ENCODE measurements at places on chromosomes 3 and 15.
A peak's percentile ranks its signal among the peaks of the same experiment; 100 is the strongest.

GRCh38 chr3:56059731-56060130, 408.5 kb downstream of the ERC2 start:
- DNase-seq, result no peak

GRCh38 chr3:89624494-89624893, 517.1 kb downstream of the EPHA3 start:
- no peak for DNase-seq

DNA sequence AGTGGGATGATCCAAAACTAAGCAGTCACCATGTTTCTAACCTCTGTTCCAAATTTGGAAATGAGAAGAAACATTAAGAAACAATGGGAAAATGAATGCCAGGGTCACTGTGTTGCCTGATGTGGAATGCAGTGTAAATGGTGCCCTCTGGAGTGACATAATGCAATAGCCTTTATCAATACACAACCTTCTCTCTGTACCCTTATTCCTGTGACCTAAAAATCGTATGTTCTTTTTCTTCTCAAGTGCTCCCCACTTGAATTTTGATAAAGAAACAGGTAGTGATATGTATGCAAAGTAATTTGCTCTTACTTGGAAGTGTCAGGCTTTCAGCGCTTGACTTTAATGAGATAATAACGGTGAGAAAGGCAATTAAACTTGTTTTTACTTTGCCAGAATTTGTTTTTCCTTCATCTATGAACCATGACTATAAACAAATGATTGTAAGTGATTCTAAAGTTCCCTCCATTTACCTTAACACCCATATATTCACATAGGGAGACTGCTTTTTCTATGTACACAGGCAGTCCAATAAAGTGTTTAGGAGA, 145.8 kb upstream of the THRB start:
- DNase-seq, result no peak

DNA sequence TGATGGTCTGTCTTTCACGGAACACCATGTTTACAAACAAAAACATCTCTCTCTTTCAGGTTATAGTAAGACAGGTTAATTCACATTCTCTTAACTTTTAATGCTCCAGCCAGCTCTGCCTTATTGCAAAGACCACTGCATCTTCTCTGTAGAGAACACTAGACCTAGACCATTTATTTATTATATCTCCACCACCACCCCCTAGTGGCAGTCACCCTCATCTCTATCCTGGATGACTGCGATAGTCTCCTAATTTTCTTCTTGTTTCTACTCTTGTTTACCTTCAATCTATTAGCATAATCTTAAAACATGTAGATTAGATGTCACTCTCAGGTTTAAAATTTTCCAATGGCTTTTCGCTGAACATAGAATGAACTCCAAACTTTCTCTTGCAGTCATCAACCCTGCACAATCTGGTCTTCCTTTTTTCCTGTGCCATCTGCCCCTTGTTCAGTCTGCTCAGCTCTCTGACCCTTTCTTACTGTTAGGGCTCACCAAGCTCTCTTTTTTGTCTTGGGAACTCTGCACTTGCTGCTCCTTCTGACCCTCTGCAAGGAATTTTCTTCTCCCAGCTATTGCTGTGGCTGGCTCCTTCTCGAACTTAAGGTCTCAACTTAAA, 155.6 kb downstream of the SQOR start:
- DNase-seq, result no peak

GRCh38 chr3:135197246-135197645, 402.2 kb downstream of the EPHB1 start:
- DNase-seq, result no peak

DNA sequence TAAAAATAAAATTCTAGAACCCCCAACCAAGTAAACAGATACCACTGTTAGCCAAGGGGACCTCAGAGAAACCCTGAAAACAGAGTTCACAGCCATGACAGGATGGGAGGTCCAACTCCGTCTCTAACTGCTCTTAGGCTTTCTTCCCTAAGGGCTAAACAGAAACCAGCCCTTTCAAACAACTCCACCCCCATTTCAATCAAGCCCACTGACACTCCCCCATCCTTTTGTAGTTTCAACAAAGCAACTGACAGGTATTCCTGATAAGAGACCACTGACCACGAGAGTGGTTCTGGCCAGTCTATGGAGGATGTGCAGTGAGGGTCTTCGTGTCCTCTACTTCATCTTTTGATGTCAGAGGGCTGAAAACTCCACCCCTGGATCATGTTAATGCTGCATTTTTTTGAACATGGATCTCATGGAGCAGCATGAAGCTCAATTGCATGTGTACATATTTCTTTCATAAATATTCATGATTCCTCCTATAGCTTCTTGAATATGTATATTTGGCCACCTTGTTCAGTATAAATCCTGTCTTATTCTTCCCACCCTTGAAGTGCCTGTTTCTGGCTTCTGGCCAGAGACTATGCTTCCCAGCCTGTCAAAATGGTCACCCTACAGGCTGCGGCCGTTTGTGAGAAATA, 222.6 kb downstream of the OSBPL10 start:
- no peak for DNase-seq

GRCh38 chr3:176074096-176074495, 1123.2 kb downstream of the TBL1XR1 start:
- DNase-seq, result no peak

DNA sequence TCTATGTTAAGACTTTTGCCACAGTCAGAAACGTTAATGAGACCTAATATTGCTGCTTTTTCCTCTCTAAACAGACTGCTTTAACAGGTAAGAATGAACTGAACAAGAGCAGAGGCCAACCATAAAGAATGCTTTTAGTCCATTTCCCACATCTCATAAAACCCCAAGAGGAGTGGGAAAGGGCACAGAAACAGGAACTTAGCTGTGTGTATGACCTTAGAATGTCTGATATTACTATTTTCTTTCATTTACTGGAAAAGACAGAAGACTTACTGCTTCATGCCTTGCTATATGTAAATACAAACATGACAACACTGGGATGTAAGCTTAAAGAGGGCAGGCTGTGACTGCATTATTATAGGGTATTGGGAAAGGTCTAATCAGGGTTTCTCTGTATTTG, 115.0 kb downstream of the ISL2 start:
- no peak for DNase-seq

DNA sequence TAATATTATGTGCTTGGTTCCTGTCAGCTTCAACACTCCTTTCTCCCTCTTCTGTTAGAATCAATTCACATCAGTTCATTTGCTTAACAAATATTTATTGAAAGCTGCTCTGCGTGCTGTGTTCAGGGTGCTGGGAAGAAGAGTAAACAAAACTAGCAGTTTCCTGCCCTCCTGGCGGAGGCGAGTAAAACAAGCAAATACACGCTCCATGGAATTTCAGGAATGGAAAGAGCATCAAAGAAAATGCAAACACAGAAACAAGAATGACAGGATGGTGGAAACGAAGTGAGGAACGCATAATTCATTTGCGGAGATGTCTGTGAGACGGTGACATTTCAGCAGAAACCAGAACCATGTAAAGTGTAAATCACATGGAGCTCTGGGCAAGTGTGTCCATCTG, 49.4 kb upstream of the SPTSSB start:
- DNase-seq, result no peak

DNA sequence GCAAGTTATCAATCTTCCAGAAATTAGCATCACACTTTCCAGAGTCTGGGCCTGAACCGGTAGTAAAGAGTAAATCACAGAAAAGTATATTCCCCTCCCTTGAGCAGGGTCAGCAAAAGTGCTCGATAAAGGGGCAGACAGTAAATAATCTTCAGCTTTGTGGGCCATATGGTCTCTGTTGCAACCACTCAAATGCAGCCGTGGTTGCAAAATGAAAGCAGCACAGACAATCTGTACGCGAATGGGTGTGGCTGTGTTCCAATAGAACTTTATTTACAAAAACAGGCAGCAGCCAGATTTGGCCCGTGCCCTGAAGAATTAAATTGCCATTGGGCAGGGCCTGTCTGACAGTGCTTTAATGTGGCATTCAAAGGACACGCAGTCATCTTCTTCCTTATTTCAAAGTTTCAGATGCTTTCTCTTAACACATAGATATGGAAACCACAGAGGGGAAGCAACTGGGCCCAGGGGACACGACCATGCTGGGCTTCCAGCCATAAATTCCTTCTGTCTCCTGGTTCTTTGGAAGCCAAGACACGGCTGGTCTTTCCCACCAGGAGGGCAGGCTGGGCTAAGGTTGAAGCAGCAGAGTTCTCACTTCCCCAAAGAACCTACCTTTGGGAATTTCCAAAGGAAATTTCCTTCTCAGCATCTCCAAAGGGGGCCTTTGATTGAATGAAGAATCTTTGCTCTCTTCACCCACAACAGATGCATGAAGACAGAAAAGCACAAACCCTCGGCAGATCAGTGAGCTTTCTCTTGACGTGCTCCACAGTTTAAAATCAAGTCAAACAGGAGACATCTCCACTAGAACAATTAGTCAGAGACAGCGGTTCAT, 489.8 kb upstream of the PROK2 start:
- DNase-seq, result no peak

- DNase-seq, result no peak
These were observed 193.1 kb downstream of the TNIK start for GRCh38 chr3:171267104-171267503.

GRCh38 chr15:43329217-43329959, 985 bp downstream of the LCMT2 start:
- DNase-seq, result peak; percentile 5

DNA sequence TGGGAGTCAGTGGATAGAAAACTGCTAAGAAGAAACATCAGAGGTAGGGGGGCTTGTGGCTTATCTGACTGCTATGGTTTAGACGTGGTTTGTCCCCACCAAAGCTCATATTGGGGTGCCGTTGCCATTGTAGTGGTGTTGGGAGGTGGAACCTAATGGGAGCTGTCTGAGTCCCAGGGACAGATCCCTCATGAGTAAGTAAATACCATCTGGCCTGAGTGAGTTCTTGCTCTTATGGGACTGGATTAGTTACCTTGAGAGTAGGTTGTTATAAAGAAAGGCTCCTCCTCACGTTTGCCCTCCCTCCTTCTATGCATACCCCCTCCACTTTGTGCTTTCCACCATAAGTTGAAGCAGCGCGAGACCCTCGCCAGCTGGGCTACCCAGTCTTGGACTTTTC, 53.4 kb upstream of the VILL start:
- DNase-seq, result no peak

GRCh38 chr15:85592148-85592547, 202.6 kb downstream of the KLHL25 start:
- no peak for DNase-seq

GRCh38 chr3:13077431-13078162, 4.4 kb upstream of the IQSEC1 start:
- no peak for DNase-seq

DNA sequence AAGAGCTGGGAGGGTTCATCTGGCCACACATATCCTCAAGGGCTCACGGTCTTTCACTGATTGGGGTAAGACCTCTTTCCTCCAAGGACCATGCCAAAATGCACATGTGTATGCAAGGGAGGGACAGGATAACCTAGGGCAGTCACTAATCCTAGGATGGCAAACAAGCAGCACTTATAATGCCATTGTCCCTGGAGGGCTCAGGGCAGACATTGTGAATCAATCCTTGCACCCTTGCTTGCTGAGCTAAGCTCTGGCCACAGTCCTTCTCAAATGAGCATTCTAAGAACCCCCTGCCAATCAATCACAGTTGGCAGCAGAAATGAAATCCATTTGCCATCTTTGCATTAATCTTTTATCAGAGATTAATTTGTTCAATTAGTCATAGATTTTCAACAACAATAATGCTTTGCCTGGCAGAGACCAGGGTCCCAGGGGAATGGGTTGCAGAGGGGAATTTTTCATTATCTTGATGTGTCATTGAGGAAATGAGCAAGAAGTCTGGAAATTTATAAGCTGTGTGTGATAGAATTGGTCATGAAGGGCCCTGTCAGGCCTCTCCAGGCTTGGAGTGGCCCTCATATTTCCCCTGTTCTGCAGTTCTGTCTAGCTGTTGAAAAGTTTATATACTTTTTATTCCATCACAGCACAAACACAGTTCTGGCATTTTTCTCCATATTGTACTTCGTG, 57.2 kb upstream of the KY start:
- no peak for DNase-seq

GRCh38 chr3:182981038-182981380, 671 bp upstream of the DCUN1D1 start:
- DNase-seq, result no peak

- no peak for DNase-seq
These were observed 65.4 kb upstream of the P2RY1 start for GRCh38 chr3:152769523-152769922.

GRCh38 chr3:68912376-68912775, 20.0 kb downstream of the TAFA4 start:
- DNase-seq, result no peak

DNA sequence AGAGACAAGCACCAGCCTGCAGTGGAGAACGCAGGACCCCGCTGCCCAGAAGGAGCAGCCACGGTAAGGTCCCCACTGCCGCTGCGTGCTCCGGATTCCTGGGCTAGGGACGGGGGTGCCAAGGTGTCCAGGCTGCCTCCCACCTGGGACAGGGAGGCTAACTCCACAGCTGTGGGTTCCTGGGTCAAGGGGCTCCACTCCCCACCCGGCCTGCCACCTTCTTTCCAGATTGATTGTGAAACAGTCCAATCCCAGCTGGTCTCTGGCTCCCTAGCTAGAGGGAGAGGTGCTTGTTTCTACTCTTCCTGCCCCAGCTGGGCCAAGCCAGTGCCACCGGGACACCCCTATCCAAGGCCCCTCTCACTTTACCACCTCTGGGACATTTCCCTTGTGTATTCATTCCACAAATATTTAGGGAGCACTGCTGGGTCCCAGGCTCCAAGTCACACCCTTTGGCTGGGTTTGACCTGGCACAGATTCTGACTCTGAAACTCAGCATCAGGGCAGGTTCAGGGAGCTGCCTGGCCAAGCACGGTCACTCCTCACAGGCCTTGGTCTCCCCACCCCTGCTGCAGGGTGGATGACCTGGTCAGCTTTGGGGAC, 1.9 kb downstream of the PAK6 start:
- no peak for DNase-seq

DNA sequence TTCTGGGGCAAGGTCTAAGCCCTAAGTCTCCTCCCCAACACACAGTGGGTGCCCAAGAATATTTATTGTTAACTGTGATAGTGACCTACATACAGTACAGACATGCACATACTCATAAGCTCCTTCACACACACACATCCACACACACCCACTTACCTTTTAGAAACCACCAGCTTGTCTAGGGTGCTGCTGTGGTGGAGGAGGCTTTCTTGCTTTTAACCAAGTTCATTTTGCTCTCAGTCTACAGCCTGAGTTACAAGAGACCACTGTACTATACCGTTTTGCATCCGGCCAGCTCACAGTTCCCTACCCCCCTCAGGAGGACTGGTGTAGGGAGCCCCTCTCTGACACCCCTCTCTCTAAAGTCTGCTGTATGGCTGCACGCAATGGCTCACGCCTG, 16.7 kb downstream of the DAPK2 start:
- peak; percentile 64 for DNase-seq

GRCh38 chr3:73685061-73685460, 60.3 kb upstream of the PDZRN3 start:
- DNase-seq, result no peak

GRCh38 chr3:32502118-32502945, at the start of gene CMTM6:
TSS of gene CMTM6 (minus strand) at chr3:32502852. CDS start at chr3:32502745, 107 bp downstream.
- peak; percentile 67 for DNase-seq

- no peak for DNase-seq
These were observed 222.8 kb upstream of the ST8SIA2 start for GRCh38 chr15:92170897-92171296.
